ENCODE measurements at places on chromosomes 16 and 17. TPM values are rescaled to one million over a fixed set of nuclear protein-coding genes. Genes with fewer than 3 reads are reported as not detected.
A peak's percentile ranks its signal among the peaks of the same experiment; 100 is the strongest.

The RRAD gene
- total RNA-seq, result 1.6 TPM

The ZNF19 gene
- 12.9 TPM for total RNA-seq

GRCh38 chr16:30075503-30076275 is at the start of gene PPP4C:
TSS of gene PPP4C (plus strand) at chr16:30075994. CDS start at chr16:30076378, 384 bp downstream.
- no peaks in the 10 kb centered on the region for H3K27me3 ChIP-seq
- H3K27ac ChIP-seq, result peak within 1 kb of the TSS; percentile 85
- peaks cover 60% of the 10 kb centered on the region for H3K36me3 ChIP-seq
- peak; percentile 89 for DNase-seq
- peaks cover 21% of the 10 kb centered on the region for H3K4me1 ChIP-seq
- peak within 1 kb of the TSS; percentile 75 for H3K4me3 ChIP-seq

GRCh38 chr17:31549121-31549524 is 157.6 kb downstream of the RAB11FIP4 start:
- peaks cover 5% of the 10 kb centered on the region for H3K36me3 ChIP-seq
- H3K27me3 ChIP-seq, result no peaks in the 10 kb centered on the region
- DNase-seq, result no peak
- peak overlapping the region; percentile 77 for H3K4me3 ChIP-seq
- H3K27ac ChIP-seq, result peak overlapping the region; percentile 75
- H3K4me1 ChIP-seq, result no peaks in the 10 kb centered on the region

DNA sequence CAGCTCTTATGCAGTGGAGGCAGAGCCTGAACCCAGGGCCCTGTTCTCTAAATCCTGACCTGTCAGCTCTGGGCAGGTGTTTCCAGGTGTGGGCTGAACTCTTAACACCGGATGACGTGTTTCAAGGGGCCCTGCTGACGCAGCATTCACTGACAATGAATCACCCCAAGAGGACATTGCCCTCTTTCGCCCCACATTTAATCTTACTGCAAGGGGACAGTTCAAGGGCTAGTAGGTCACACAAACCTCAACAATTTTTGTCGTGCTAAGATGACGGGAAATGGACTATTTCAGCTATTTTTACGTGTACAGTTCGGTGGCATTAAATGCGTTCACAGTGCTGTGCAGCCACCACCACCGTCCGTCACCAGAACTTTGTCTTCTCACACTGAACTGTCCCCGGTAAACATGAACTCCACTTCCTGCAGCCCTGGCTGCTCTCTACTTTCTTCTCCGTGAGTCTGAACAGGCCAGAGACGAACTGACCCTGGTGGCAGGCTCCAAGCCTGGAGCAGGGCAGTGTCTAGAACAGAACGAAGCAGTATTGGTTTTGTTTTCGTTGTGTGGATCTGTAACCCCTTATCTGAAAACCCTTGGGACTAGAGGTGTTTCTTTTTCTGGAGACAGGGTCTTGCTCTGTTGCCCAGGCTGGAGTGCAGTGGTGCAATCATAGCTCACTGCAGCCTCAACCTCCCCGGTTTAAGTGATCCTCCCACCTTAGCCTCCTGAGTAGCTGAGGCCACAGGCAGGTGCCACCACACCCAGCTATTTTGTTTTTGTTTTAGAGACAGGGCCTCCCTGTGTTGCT is 88.4 kb upstream of the CIBAR2 start:
- H3K27me3 ChIP-seq, result no peaks in the 10 kb centered on the region
- no peaks in the 10 kb centered on the region for H3K36me3 ChIP-seq

GRCh38 chr17:45101546-45101882 is 30.8 kb downstream of the PLCD3 start:
- H3K27ac ChIP-seq, result no peak overlapping the region
- peaks cover 89% of the 10 kb centered on the region for H3K36me3 ChIP-seq
- no peaks in the 10 kb centered on the region for H3K27me3 ChIP-seq
- no peaks in the 10 kb centered on the region for H3K4me1 ChIP-seq
- H3K4me3 ChIP-seq, result no peak overlapping the region

GRCh38 chr16:56469748-56470147 is 18.4 kb downstream of the OGFOD1 start:
- H3K27ac ChIP-seq, result no peak overlapping the region
- peaks cover 22% of the 10 kb centered on the region for H3K36me3 ChIP-seq
- H3K27me3 ChIP-seq, result no peaks in the 10 kb centered on the region
- no peak for DNase-seq

The CSH2 gene
- total RNA-seq, result not detected

The CYBA gene
- total RNA-seq, result 281 TPM

The STX1B gene
- 1.7 TPM for total RNA-seq

- no peaks in the 10 kb centered on the region for H3K36me3 ChIP-seq
- no peaks in the 10 kb centered on the region for H3K27me3 ChIP-seq
- H3K27ac ChIP-seq, result no peak overlapping the region
- DNase-seq, result no peak
- no peak overlapping the region for H3K4me3 ChIP-seq
These were observed 23.5 kb upstream of the SIAH1 start for GRCh38 chr16:48408688-48409087.

DNA sequence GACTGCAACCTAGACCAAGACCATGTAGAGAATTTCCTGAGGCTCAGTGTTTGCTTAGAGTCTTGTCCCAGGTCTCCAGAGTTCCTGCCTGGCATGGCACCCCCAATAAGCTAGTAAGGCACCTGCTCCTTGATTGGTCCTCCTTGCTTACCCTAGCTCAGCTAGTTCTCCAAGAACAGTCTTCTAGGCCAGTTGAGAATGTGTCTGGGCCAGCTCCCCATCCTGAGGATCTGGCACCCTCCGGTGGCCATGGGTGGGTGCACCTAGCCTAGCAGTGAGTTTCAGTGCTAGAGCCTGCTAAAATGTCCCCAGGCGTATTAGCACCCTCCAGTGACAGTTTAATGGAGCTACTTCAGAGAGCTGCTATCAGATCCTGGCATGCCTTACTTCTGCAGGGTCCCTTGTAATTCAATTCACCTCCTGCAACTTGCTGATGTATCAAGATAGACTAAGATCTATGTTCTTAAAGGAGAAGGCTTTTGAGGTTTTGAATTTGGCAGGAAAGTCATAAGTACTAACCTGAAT is 44.4 kb upstream of the MED13 start:
- peak; percentile 24 for DNase-seq
- H3K36me3 ChIP-seq, result no peaks in the 10 kb centered on the region
- no peaks in the 10 kb centered on the region for H3K4me1 ChIP-seq
- no peak overlapping the region for H3K27ac ChIP-seq
- no peak overlapping the region for H3K4me3 ChIP-seq

GRCh38 chr16:14489460-14489859 is 140.6 kb downstream of the PARN start:
- H3K27me3 ChIP-seq, result no peaks in the 10 kb centered on the region
- DNase-seq, result no peak
- peaks cover 14% of the 10 kb centered on the region for H3K4me1 ChIP-seq
- H3K27ac ChIP-seq, result no peak overlapping the region
- no peaks in the 10 kb centered on the region for H3K36me3 ChIP-seq

The KCNG4 gene
- total RNA-seq, result not detected

GRCh38 chr16:49275870-49276269 is 5.8 kb downstream of the CBLN1 start:
- H3K27me3 ChIP-seq, result no peaks in the 10 kb centered on the region
- no peaks in the 10 kb centered on the region for H3K36me3 ChIP-seq
- H3K4me1 ChIP-seq, result no peaks in the 10 kb centered on the region
- H3K27ac ChIP-seq, result no peak overlapping the region

The CHRNE gene
- total RNA-seq, result 1.9 TPM

DNA sequence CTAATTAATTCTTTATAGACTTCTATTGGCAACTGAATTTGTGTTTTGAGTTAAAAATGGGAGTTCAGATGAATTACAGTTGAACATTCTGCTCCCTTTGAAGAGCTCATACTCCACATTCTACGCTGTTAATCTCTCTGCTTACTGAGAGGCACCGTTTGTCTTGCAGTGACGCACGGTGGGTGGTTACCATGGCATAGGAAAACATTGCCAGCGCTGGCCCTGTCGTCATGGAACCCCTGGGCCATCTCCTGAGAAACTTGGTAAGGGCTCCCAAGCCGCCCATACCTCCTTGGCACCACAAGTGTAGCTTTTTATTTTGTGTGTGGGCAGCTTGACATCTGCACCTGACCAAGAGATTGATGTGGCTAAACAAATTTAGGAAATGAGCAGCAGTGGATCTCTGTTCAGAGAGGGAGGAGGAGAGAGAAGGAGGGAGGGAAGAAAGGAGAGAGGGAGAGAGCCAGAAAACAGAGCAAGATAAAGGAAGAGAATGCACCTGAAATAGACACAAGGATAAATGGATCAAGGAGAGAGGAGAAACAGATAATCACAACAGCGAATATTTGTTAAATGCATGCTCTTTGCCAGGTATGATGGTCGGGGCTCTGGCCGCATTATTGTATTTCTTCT is 398.5 kb downstream of the HAPSTR1 start:
- no peaks in the 10 kb centered on the region for H3K36me3 ChIP-seq
- no peak overlapping the region for H3K4me3 ChIP-seq
- no peaks in the 10 kb centered on the region for H3K27me3 ChIP-seq
- no peak overlapping the region for H3K27ac ChIP-seq
- no peak for DNase-seq
- no peaks in the 10 kb centered on the region for H3K4me1 ChIP-seq

- H3K27me3 ChIP-seq, result no peaks in the 10 kb centered on the region
- H3K36me3 ChIP-seq, result peaks cover 64% of the 10 kb centered on the region
- peak overlapping the region; percentile 97 for H3K27ac ChIP-seq
These were observed 1.8 kb downstream of the UNC13D start for GRCh38 chr17:75842411-75842810.

DNA sequence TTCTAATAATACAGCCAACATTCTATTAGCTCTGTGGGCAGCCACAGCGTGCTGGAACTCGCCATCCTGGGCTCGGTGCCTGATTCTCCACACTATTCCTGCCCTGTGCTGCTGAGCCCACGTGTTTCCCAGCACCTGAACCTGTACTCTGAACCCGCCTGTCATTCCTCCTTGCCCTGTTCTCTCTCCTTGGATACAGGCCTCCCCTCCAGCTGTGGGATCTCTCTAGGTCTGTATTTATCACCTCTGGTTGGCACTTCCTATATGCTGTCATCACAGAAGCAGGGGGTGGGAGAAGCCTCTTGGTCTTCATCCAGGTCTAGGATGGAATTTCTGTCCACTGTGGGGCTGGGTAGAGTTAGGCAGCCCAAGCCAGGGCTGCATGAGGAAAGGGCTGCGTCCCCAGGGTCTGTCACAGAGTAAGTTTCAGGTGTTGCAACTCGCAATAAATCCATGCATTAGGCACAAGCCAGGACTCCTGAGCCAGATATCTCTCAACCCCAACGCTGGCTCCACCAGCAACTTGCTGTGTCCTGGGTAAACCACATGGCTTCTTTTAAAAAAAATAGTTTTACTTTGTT is 56.0 kb downstream of the ABAT start:
- no peak overlapping the region for H3K27ac ChIP-seq
- no peaks in the 10 kb centered on the region for H3K36me3 ChIP-seq
- H3K4me3 ChIP-seq, result no peak overlapping the region

DNA sequence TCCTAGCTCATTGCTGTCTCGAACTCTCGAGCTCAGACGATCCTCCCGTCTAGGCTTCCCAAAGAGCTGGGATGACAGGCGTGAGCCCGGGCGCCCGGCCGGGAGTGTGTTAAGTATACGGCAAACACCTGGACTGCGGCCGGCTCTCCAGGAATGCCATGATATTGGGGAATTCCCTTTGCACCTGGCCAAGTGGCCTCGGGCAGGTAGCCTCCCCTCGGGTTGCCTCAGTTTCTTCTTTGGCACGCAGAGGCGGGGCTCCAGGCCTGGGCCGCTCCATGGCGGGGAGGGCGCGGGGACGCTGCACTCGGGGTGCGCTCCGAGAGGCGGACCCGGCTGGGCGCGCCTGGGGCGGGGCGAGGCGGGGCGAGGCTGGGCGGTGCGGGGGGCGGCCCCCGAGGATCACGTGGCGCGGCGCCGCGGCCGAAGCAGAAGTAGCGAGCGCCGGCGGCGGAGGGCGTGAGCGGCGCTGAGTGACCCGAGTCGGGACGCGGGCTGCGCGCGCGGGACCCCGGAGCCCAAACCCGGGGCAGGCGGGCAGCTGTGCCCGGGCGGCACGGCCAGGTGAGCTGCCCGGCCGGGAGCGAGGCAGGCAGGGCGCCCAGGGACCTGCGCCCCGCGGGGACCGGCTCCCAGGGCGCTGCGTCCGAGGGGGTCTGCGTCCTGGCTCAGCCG is at the start of gene PLCG2:
Gene PLCG2, plus strand, starts transcription at position 431 of the 675 bp plus-strand sequence. CDS start 6,699 bp downstream, outside the sequence.
- peaks cover 3% of the 10 kb centered on the region for H3K27me3 ChIP-seq
- H3K36me3 ChIP-seq, result no peaks in the 10 kb centered on the region
- H3K4me3 ChIP-seq, result peak within 1 kb of the TSS; percentile 37
- H3K27ac ChIP-seq, result no peak within 1 kb of the TSS

DNA sequence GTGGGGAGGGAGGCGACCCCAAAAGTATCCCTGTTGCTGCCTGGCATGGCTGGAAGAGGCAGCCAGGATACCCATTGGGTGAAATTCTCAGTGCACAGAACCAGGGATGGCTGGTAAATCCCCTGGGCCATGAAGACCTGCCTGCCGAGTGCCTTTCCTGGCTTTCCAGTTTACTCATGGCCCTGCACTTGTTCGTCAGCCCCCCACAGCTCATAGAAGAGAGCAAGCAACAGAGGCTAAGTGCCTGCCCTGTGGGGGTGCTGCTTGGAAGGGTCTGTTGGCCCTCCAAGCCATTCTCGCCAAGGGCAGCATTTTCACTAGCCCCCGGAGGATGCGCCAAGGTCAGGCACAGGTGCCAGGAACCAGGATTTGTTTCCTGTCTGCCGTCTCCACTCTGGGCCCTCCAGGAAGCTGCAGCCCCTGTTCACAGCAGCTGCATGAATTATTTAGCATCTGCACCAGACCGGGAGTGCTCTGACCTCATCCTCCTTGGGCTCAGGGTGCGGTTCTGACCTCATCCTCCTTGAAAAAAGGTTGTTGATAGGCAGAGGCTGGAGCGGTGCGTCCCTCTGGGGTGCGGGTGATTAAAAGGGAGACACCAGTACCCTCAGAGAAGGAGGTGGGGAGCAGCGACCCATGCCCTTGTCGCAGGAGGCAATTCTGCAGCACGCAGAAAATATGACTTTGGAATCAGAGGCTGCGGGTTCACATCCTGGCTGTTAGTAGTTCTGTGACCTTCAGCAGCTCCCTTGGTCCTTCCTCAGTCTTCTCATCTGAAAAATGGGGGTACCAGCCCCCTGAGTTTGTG is 14.2 kb upstream of the CD300A start:
- peaks cover 4% of the 10 kb centered on the region for H3K4me1 ChIP-seq
- H3K36me3 ChIP-seq, result no peaks in the 10 kb centered on the region
- no peak for DNase-seq
- H3K4me3 ChIP-seq, result no peak overlapping the region

Measured in naive thymus-derived CD4-positive, alpha-beta T cell (primary cell).